ENCODE measurements at places on chromosomes 2 and 18. TPM values are rescaled to one million over a fixed set of nuclear protein-coding genes. Genes with fewer than 3 reads are reported as not detected.

CNTNAP5 gene
- not detected for polyA plus RNA-seq

KHK gene
- 0.37 TPM for polyA plus RNA-seq

DNA sequence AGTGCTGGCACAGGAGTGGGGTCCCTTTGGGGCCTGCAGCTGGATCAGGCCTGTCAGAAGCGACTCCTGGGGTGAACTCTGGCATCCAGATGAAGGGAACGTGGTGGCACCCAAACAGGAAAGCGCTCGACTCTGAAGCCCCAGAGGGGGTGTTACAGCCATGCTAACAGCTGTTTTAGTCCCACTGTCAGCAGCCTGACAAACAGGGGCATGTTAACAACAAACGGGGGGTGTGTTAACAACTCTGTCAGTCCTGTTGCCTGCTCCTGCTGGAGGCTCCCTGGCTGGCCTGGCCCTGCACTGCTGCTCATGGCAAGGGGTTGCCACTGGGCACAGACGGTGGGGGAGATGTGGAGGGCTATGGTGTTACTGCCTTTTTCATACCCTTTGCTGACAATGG, 2.6 kb upstream of the RNU2-63P start:
- DNase-seq = no peak

DNA sequence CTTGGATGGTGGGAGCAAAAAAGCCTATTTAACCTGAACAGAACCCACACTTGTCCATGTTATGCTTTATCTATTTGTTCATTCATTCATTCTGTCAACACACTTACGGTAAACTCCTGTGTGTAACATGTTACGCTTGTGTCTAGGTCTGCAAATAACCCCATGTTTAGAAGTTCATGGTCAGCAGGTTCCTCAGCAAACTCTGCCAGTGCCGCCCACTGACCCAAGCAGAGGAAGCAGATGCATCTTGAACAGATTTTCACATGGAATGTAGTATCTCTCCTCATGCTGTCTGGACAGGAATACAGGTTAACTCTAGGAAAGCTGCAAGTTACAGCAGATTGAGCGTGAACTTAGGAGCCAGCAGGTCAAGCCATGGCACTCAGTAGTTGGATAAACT, 213.7 kb upstream of the COPS8 start:
- no peak for DNase-seq

SNRNP200 gene
- polyA plus RNA-seq = 99.0 TPM

DNA sequence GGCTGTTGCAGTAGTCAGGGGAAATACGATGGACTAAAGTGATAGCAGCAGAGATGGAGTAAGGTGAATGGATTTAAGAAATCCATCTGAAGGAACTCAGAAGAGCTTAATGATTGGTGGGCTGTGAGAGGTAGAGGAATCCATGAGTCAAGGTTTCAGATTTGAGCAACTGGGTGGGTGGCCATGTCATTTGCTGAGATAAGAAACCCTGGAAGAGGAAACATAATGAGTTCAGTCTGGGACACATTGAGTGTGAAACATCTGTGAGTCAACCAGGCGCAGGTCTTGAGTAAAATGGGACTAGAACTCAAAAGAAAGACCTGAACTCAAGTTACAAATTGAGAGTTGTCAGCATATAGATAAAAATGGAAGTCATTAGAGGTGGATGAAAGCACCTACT, 19.7 kb upstream of the ASNSD1 start:
- no peak for DNase-seq

DNA sequence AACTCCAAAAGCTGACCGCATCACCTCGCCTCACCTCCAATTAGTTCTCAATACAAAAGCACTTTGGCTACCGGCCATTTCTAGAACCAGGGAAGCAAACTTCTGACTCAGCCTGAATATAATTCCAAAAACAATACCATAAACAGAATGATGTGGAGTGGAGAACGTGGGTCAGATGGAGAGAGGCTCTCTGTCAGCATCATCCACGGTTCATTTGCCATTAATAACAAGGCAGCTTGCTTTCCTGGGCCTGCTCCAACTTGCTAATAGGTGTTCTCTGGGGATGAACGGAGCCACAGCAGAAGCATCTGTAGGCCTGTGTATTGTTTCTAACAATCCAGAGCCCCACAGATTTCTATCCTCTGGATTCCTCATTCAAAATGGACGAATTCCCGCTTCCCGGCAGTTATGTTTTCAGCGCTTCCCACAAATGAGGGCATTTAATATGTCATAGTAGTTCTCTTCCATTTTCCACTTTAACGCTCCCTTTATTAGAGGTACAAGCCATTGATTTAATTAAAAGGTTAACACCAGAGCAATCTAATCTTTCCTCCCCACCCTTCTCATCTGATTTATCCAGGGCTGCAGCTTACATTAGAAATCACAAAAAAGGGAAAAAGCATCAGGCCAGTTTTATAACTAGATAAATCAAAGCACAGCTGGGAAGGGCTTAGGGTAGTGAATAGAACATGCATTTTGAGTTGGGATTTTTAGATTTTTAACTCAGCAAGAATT, 23.2 kb upstream of the CNTNAP5 start:
- DNase-seq = no peak

DNA sequence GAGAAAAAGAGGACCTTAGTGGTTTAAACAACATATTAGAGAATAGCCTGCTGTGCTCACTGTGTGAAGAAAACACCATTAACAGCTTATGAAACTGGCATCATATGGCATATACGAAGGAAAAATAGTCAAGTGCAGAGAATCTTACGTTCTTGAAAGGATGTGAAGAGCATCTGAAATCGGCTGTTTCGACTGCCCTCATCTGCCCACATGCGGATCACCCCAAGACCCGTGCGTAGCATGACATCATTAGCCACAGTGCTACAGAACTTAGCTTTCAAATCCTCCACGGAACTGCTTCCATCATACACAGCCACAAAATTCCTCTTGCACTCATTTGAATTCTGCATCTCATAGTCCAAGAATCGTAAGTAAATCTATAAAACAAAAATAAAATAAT, 84.3 kb downstream of the NETO1 start:
- DNase-seq = no peak

TAF4B gene
- 0.40 TPM for polyA plus RNA-seq

STPG4 gene
- polyA plus RNA-seq = 0.14 TPM

NEUROD1 gene
- polyA plus RNA-seq = not detected

DNA sequence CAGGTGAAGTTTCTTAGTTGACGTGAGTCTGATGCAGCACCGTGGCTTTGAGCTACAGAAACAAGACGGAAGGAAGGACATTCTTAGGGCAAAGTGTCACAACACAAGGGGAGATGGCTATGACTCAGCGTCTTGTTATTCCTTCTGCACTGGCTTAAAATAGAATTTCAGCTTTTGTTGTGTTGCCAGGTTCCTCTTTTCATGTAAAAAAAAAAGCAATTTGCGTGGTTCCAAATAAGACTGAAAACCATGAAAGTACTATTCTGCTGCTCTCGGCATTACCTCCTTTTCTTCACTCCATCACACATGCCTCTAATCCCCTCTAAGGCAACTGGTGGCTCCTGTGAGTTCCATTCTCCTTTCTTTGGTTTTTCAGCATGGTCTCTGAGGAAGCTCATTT, 150.1 kb downstream of the ANTXR1 start:
- DNase-seq = peak; percentile 47

ALPG gene
- polyA plus RNA-seq = not detected

GRCh38 chr18:10081492-10081891, 167.7 kb downstream of the VAPA start:
- DNase-seq = no peak

ATOH8 gene
- polyA plus RNA-seq = 3.9 TPM

All from AG04450 (cell line).